ENCODE measurements at places on chromosomes 3 and 15. TPM values are rescaled to one million over a fixed set of nuclear protein-coding genes. Genes with fewer than 3 reads are reported as not detected.
A peak's percentile ranks its signal among the peaks of the same experiment; 100 is the strongest.

DNA sequence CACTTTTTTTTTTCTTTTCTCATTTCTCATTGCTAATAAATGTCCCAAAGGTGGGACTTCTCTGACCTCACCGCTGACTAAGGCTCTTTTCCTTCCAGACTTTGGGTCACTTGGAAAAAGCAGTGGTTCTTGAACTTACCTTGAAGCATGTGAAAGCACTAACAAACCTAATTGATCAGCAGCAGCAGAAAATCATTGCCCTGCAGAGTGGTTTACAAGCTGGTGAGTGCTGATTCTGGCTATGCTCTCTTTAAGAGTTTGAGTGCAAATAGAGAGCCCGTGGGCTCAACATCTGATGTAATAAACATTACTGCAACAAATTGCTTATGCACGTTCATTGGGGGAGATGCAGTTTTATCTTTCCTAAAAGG, 2.0 kb downstream of the BHLHE40 start:
- DNase-seq: no peak

DNA sequence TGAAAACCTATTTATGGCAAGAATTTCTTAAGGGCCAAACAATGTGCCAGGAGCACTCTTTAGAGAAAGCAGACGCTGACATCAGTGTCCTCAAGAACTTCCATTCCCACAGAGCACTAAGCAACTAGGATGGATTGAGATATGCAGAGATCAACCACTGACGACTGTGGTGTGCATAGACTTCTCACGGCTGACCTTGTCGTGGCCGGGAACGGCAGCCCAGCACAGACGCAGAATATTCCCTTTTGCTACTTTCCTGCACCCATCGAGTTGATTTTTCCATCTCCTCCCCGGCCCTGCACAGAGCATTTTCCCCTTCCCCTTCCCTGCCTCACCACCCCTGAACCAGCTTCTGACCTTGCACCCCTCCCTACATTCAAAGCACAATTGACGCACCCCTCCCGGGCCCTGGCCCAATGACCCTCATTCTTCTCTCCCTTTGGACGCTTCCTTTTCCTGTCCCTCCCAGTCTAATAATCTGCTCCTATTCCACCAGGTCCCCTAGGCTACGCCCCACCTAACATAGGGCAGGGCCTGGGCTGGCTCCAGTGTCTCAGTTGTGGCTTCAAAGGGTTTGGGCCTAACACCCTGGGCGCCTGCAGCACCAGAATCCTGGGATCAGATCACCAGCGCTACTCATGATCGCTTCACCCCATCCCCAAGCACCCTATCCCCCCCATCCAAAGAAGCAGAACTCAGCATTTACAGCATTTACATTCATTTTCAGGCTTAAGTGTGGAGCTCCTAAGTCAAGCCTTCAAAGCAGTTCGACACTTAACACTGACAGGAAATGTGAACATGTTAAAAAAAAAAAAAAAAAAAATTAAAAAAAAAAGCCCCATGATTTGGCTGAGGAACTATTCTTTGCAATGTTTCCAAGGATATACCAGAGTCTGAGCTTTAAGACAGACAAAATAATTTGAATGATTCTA, 151.2 kb downstream of the FOXP1 start:
- DNase-seq: no peak

GRCh38 chr3:86961297-86961696, 29.7 kb downstream of the VGLL3 start:
- DNase-seq: no peak

DNA sequence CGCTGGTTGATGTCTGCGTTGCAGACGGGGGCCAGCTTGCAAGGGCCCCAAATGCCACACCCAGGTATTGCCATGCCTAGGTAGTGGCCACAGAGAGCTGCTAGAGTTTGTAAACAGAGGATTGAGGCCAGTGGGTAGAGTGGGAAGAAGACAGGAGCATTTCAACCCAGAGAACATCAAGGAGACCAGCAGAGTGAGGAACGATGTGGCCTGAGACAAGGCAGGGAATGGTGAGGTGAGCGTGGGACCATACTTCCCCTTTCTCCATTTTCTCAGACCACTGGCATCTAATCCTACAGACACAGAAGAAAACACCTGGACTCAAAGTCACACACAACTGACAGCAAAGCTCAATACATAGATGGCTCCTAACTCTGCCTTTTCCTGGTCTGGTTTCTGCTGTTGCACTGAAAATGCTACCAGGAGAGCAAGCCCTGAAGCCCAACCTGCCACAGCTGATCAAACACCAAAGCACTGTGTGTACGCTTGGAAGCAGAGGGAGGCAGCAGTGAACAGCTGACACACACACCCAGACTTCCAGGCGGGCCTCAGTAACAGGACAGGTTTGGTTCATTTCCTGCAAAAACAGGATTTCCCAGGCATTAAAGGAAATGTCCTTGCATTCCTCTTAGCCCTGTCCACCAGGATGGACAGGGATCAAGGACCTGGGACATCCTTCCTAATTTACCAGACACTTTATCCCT, 1.6 kb downstream of the FAM174B start:
- peak; percentile 80 for DNase-seq

GRCh38 chr15:57477736-57478522, 101.6 kb downstream of the CGNL1 start:
- no peak for DNase-seq

GRCh38 chr3:6074952-6075351, 786.0 kb upstream of the GRM7 start:
- no peak for DNase-seq

DNA sequence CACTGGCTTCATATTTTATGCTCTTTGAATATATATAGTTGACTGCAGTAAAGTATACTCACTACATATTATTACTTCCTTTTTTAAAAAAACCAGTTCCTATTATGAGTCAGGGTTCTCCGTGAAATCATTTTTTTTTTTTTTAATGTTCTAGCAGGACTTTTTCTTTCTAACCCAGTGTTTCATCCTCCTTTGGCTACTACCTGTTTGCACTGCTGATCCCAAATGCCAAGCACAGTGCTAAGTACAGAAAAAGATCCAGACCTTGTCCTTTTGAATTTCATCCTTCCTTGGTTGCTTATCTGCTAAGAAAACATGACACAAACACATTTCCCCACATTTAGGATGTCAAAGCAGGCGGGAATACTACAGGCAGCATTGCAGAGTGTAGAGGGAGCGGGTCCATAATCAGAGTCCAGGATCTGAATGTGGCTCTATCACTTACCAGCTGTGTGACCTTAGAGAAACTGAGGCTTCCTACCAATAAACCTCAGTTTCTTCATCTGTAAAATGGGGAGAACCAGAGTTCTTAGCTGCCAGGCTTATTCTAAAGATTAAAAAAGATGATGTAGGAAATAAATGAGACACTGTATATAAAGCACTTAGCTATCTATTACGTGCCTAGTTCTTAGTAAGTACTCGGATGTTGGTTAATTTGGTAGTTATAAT, 37.2 kb upstream of the ANPEP start:
- no peak for DNase-seq

DNA sequence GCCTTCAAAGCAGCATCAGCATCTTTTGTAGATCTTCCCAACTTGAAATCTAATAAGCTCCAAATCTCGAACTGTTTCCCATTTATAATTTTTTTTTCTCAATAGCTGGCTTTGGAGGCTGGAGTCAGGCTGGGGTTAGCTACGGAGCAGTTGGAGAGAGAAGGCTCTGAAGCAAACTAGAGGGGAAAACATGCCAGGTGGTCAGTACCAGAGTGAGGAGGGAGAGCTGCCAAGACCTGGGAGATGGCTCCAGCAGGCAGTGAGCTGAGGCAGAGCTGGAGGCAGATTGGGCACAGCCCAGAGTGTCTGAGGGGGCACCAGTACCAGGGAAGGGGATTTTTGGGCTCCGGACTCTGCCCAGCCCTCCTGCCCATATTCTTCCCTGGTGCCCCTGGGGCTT, 311.2 kb downstream of the RPLP1 start:
- peak; percentile 50 for DNase-seq

GRCh38 chr3:81864272-81864671, 102.8 kb upstream of the GBE1 start:
- peak; percentile 52 for DNase-seq

GRCh38 chr3:55564726-55565125, 77.6 kb upstream of the WNT5A start:
- DNase-seq: peak; percentile 69

- DNase-seq: no peak
These were observed 30.8 kb upstream of the MASP1 start for GRCh38 chr3:187322291-187322690.

GRCh38 chr3:93861017-93861416, 112.7 kb downstream of the PROS1 start:
- DNase-seq: no peak

GRCh38 chr3:42254566-42254965, 11.4 kb downstream of the CCK start:
- no peak for DNase-seq

- DNase-seq: peak; percentile 53
These were observed 718 bp downstream of the BNIP2 start for GRCh38 chr15:59688423-59688781.

DNA sequence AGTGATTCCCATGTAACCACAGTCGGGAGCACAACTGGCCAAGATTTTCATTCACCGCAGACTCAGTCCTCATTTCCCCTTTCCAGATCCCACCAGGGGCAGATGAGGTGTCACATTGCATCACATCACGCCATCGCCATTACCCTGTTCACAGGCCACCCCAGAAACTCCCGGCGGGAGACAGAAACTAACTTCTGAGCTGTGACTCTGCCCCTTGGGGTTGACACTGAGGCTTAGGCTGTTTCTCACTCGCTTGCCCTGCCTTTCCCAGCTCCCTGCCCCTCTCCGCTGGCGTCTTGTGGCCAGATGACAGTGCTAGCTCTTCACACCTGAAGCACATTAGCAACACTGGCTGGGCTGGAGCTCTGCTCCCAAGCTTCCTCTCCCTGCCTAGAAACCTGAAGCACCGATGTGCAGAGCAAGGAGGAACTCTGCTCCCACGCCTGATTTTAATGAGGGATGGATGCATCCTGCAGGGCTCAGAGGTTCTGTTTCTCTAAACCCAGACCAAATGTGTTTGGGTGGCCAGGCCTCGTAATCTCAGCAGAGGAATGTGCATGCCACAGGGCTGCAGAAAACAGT, 88.8 kb upstream of the CTDSPL start:
- no peak for DNase-seq

GRCh38 chr3:31699309-31699953, 166.7 kb downstream of the STT3B start:
- no peak for DNase-seq

DNA sequence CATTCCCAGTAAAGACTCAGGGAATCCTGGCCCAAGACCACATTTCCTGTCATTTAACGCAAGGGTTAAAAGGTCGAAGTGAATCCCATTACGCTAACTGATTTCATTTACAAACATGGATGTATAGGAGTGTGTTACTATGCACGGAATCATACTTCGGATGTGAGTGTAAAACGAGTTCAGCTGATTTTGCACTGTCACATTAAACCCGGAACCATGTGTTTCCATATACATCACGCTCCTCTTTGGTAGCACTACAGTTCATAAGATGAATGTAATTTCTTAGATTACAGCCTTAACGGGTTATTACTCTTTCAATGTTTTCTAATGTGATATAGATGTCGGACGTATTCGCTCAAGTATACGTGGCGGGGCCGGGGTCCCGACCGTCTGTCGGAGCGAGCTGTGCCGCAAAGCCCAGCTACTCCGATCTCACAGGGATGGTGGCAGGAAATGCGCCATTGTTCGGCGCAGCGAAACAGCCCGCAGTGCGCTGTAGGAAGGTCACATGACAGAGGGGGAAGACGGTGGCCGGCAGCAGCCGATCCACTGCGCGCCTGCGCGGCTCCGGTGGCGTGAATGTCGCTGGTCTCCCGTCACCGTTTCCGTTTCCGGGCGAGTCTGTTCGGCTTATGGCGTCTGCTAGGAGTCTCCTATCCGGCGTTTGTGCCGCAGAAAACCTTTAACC, 97.3 kb downstream of the NPAP1 start:
- peak; percentile 95 for DNase-seq

DNA sequence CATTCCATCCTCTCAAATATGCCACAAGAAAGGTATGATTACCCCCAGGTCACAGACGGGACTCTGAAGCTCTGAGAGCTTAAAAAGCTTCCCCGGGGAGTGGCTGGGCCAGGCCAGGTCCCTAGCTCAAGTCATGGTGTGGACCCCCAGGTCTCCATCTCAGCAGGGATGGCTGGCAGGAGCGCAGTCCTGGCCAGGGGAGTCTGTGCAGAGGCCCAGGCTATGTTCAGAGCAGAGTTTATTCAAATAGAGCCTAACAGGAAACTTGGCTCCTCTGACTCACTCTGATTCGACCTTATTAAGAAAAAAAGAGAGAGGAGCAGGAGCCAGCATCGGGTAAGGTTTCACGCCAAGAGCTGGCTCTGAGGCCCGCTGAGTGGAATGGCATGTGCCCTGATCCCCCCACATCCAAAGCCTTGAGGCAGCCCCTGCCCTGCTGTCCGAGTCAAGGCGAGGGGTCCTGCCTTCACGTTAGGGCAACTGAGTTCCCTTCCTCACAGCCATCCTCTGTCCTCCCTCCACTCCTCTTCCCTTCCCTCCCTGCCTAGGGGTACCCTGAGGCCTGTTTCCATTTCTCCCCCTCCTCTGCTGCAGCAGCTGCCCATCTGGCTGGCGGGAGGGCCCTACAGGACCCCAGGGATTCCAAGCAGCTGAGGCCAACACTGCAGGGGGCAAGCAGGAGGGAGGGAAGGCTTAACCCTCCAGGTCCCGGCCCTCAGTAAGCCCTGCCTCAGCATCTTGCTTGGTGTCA, 1.9 kb upstream of the LOXL1 start:
- peak; percentile 87 for DNase-seq

- no peak for DNase-seq
These were observed 173.5 kb downstream of the ZIC1 start for GRCh38 chr3:147582642-147583041.

DNA sequence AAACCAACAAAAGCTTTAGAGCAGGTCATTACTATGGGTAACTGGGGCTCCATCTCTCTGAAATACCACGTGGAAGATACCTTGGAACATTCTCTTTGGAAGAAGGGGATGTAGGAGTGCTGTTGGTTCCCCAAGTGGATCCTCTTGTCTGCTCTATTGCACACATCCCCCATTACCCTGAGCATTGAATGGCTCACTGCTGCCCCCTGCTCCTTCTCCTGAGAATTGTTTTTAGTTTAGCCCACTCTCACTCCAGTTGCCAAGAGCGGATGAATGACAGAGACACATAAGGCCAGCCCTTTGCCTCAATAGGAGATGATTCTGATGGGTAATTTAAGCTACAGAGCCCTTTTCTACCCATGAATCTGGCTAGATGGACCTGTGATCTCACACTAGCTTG, 135.6 kb upstream of the SUCLG2 start:
- DNase-seq: peak; percentile 32

- DNase-seq: no peak
These were observed 14.1 kb upstream of the TMEM40 start for GRCh38 chr3:12773030-12773709.

DNA sequence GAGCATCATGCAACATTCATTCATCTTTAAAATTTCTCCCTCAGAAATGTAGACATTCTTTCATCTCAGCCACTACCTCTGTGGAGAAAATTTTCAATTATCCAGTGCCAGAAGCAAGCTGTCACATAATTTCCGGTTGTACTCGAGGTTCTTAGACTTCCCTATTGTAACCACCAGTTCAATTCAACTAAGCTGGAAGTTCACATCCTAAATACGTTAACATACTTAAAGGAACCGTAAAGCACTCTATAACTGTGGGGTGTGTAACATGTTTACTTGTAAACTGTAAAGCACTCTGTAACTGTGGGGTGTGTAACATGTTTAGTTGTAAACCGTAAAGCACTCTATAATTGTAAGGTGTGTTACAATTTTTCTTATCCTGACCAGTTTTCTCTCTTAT, 150.3 kb downstream of the PLCL2 start:
- no peak for DNase-seq

Gene TRPC1
- 28.9 TPM for total RNA-seq

Gene ANKUB1
- total RNA-seq: not detected

Gene BCHE
- 44.0 TPM for total RNA-seq

Gene DLL4
- total RNA-seq: 22.5 TPM

Gene GHRL
- not detected for total RNA-seq

Gene GCNT3
- 5.3 TPM for total RNA-seq

Gene TMEM207
- total RNA-seq: not detected

Gene FOXB1
- not detected for total RNA-seq
